ENCODE measurements at places on chromosomes 4 and X. TPM values are rescaled to one million over a fixed set of nuclear protein-coding genes. Genes with fewer than 3 reads are reported as not detected.

- no peak overlapping the region for H3K4me3 ChIP-seq
- H3K27ac ChIP-seq, result no peak overlapping the region
- no peaks in the 10 kb centered on the region for H3K36me3 ChIP-seq
These were observed 160.1 kb upstream of the NDST3 start for GRCh38 chr4:117874216-117874615.

Gene MUC7
- not detected for total RNA-seq

GRCh38 chr4:21652508-21653231 lies 295.9 kb downstream of the KCNIP4 start:
- H3K4me1 ChIP-seq, result no peaks in the 10 kb centered on the region
- H3K4me3 ChIP-seq, result no peak overlapping the region

DNA sequence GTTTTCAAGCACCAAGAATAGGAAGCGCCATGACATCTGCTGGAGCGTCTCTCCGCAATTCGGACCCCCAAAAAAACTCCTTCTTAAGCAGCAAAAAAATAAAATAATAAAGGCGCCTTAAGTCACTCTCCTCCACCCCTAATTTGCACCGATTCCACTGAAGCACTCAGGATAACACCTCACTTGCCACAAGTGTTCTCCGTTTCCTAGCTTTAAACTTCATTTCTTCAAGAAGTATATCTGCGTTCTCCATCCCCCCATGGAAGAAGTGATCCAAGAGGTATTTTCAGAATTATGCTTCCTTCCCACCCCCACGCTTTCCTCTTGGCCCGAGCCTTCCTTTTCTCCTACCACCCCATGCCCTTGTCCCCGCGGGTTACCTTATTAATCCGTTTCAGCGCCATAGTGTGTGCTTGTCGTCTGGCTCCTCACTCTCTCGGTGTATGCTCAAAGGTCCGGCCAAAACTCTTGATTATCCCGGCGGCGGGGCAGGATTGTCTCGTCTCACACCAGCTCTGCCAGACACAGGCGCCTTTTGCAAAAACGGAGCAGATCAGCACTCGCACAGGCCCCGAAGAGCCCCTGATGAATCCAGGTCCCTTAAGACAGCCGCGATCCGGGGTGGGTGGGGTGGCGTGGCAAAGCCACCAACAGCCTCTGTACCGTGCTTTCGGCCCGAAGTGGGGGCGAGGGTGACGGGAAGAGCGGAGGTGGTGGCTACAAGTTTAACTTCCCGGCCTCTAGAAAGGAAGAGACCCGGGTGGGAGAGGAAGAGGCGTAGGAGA lies 1.1 kb downstream of the UBE2D3 start:
- peak overlapping the region; percentile 75 for H3K4me3 ChIP-seq
- no peak for DNase-seq
- H3K27ac ChIP-seq, result peak overlapping the region; percentile 100
- H3K27me3 ChIP-seq, result no peaks in the 10 kb centered on the region
- peaks cover 46% of the 10 kb centered on the region for H3K4me1 ChIP-seq

Gene BCORL1
- total RNA-seq, result 13.6 TPM

Gene USP53
- total RNA-seq, result 45.8 TPM

Gene HERC6
- total RNA-seq, result 15.8 TPM

GRCh38 chr4:150411520-150411919 lies 170.4 kb upstream of the MAB21L2 start:
- no peaks in the 10 kb centered on the region for H3K4me1 ChIP-seq
- no peaks in the 10 kb centered on the region for H3K36me3 ChIP-seq
- DNase-seq, result no peak
- no peaks in the 10 kb centered on the region for H3K27me3 ChIP-seq
- H3K4me3 ChIP-seq, result no peak overlapping the region
- H3K27ac ChIP-seq, result no peak overlapping the region

Gene POU4F2
- not detected for total RNA-seq

Gene PITX2
- total RNA-seq, result not detected

- H3K27me3 ChIP-seq, result no peaks in the 10 kb centered on the region
- no peaks in the 10 kb centered on the region for H3K4me1 ChIP-seq
These were observed 219.0 kb downstream of the TLL1 start for GRCh38 chr4:166091912-166092510.

Gene NXT2
- total RNA-seq, result 12.3 TPM

DNA sequence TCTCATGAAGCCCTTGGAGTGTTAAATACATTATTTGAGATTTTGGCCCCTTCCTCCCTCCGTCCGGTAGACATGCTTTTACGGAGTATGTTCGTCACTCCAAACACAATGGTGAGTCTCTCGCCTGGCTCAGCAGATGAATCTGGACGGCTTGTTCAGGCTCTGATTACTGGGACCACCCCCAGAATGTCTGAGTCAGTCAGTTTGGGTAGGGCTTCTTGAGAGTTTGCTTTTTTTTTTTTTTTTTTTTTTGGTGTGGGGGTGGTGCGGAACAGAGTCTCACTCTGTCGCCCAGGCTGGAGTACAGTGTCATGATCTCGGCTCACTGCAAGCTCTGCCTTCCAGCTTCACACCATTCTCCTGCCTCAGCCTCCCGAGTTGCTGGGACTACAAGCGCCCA lies 62.4 kb upstream of the MSANTD1 start:
- H3K27me3 ChIP-seq, result no peaks in the 10 kb centered on the region
- DNase-seq, result no peak
- no peak overlapping the region for H3K4me3 ChIP-seq
- no peak overlapping the region for H3K27ac ChIP-seq

DNA sequence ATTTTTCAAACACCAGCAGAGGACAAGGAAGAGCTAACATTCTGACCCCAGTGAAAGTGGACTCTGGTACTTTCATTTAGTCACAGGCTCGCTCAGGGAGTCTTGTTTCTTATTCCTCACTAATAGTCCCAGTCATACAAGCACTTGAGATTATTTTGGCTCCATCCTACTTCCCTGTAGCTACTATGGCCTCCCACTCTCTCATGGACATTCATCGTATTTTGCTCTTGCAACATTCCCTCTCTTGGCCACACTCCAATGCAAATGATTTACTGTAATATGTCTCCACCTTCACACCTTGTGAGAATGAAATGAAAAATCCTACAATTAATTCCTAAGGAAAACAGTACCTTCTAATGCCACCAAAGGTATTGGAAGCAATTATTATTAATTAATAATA lies 21.3 kb downstream of the PLRG1 start:
- no peak overlapping the region for H3K4me3 ChIP-seq
- no peak for DNase-seq
- H3K27ac ChIP-seq, result no peak overlapping the region
- no peaks in the 10 kb centered on the region for H3K4me1 ChIP-seq
